ENCODE measurements at places on chromosomes 16 and 17.

DNA sequence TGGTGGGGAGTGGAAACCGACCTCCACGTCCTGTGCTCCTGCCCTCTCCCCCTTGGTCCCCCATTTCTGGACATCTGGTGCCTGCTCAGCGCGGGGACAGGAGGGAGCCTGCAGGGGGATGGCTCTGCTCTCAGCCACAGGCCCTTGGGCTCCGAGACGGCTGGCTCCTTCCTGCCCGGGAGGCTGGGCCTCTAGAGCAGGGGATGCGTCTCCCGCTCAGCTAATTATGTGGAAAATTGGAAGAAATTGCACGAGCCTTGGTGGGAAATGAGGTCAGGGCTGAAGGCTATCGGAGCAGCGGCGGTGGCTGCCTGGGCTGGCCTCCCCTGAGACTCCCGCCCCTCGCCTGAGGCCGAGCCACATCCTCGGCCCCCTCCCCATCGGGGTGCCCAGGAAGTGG is 154.6 kb upstream of the CIBAR2 start:
- no peak for DNase-seq

DNA sequence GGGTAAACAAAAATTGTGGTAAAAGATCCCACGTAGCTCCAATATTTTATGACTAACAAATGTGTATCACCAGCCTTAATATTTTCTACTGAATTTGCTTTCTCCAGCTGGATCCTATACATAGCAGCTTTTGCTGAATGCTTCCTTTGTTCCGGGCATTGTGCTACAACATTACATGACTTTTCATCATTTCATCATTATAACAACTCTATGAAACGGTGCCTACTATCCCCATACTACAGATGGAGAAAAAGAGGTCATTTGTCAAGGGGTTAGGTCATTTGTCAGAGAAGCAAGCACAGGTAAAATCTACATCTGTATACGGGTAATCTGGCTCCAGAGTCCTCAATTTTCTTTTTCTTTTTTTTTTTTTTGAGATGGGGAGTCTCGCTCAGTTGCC is 74.3 kb downstream of the KANSL1 start:
- no peak for DNase-seq

- DNase-seq: peak; percentile 73
These were observed 31.2 kb downstream of the NSMCE1 start for GRCh38 chr16:27237219-27238015.

DNA sequence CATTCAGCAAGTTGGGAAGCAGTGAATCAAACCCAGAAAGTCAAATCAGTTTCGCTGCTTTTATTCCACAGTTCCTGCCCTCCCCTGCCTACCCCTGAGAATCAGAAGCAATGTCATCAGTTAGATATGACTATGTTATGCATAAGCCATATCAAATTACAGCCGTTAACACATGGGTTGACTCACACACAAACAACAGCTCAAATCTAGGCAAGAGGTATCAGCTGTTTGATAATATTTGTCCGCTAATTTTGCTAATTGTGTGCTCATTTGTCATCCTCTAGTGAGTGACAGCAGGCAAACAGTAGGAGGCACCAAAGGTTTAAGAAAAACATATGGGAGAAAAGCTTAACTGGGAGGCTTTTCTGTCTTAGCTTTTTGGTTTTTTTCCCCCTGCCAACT is 327.4 kb upstream of the CCL2 start:
- no peak for DNase-seq

GRCh38 chr17:45320931-45321461 is 4.2 kb upstream of the MAP3K14 start:
- DNase-seq: peak; percentile 22

- no peak for DNase-seq
These were observed 18.6 kb downstream of the ACE start for GRCh38 chr17:63495491-63495890.

- no peak for DNase-seq
These were observed 17.9 kb upstream of the SMPD3 start for GRCh38 chr16:68466174-68466573.

DNA sequence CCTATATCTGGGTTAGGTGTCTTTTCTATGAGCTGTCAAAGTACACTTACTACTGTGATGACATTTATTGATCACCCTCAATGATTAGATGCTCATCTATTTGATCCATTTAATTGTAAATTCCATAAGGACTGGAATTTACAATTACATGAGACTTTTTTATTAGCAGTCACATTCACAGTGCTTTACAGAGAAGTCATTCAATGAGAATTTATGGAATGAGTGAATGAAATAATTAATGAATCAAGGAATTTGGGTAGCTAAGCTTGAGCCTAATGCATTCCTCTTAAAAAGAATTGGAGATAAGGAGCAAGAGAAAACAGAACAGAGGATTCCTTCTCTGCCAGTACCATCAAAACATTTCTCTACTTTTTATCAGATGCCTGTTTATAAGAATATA is 1437.5 kb upstream of the CDH8 start:
- no peak for DNase-seq

DNA sequence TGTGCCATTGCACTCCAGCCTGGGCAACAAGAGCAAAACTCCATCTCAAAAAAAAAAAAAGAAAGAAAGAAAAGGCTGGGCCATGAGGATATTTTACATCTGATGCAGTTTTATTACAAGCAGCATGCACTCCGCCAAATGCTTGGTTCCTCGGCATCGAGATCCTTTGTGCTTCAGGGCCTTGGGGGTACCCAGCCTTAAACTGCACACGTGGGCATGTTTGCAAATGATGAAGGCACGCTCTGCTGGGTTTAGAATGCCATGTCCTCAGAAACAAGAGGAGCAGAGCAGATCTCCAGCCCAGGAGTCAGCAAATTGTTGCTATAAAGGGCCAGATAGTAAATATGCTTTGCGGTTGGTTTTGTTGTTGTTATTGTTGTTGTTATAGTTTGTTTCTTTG is 153.2 kb downstream of the KATNIP start:
- no peak for DNase-seq

DNA sequence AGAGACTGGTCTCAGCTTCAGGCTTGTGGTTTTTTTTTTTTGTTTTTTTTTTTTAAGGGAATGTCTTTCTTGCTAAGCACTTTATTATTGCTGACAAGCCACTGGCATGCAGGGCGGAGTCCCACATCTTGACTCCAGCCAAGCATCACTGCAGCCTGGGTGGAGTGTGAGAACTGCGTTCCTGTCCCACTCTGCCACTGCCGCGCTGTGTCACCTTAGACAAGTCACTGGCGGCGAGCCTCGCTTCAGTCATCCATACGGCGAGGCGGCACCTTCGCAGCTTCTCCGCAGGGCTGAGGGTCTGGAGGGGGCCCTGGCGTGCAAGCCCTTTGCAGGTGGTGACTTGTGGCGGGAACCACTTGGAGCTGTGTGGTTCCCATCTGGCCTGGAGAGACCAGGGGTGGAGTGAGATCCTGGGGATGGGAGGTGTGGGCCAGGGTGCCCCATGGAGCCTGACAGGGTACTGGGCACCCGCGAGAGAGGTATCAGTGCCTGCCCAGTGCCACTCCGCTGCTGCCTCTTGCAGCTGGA is 99.1 kb upstream of the CIBAR2 start:
- no peak for DNase-seq

GRCh38 chr16:59697236-59697635 is 963.1 kb upstream of the GOT2 start:
- DNase-seq: no peak

DNA sequence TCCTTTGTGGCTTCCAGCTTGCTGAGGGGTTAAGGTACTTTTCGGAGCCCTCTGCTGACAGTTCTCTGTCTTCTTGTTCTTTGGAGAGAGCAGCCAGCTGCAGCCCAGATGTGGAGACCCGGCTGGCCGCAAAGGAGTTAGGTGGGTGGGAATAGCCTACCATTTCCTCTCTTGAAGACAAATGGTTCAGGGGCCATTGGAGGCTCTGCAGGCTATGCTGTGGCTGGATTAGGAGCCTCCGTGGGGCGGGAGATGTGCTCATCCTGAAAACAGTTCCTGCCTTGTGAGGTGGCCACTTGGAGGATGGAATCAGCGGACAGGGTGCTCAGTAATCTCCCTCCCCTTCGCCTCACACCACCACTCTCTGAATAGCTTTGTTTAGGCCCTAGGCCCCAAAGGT is 30.3 kb downstream of the MEOX1 start:
- no peak for DNase-seq
